ENCODE measurements at places on chromosomes 5 and 9.

- DNase-seq: no peak
Observed at GRCh38 chr9:96031916-96032534, 156.5 kb downstream of the ERCC6L2 start.

- no peak for DNase-seq
Observed at GRCh38 chr5:29054694-29055093, 2016.3 kb upstream of the CDH9 start.

DNA sequence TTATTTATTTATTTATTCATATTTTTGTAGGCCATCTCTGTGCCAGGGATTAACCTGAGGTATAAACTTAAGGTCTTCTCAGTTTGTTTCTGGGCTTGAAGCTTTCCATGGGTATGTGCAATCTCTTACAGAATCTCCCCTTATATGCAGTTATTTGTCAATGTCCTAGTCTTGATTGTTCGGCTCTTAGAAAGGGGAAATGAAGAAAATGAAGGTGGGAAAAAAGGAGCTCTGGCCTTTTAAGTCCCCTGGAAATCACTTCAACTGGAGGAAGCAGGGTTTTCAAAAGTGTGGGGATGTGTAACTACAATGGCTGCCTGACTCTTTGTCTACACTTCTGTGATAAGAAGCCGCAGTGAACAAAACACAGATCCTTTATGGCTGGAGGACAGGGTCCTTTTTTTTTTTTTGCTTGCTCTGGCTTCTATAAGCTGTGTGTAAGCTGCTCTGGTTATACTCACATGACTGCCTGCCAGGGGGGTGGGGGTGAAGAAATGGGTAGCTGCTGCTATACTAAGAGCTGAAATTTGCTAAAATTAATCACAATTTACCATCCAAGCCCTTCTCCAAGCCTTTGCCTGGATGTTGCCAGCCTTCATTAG, 33.7 kb downstream of the CENPP start:
- DNase-seq: no peak

GRCh38 chr9:130042885-130043653, at the start of gene FNBP1:
Gene FNBP1 (minus strand): TSS chr9:130043189. CDS start chr9:130042975, 214 bp downstream.
- DNase-seq: peak; percentile 68

GRCh38 chr9:87499424-87500017, 1.9 kb downstream of the DAPK1 start:
- DNase-seq: no peak

- DNase-seq: no peak
Observed at GRCh38 chr5:20949636-20950035, 961.6 kb upstream of the CDH18 start.

DNA sequence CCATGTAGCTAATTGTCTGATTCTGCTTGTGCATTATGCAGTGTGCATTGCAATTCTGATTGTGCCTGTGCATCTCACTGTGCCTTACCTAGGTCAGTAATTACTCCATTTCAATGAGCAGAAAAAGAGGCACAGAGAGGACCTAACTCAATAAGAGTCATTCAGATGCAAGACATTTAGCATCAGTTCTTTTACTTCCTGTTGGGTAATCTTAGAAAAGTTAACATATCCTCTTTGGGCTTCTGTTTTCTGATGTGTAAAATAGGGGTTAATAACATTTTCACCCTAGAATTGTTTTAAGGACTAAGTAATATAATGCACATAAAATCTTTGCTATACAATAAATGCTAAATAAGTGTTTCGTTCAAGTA, 7.0 kb upstream of the DCTN4 start:
- no peak for DNase-seq

DNA sequence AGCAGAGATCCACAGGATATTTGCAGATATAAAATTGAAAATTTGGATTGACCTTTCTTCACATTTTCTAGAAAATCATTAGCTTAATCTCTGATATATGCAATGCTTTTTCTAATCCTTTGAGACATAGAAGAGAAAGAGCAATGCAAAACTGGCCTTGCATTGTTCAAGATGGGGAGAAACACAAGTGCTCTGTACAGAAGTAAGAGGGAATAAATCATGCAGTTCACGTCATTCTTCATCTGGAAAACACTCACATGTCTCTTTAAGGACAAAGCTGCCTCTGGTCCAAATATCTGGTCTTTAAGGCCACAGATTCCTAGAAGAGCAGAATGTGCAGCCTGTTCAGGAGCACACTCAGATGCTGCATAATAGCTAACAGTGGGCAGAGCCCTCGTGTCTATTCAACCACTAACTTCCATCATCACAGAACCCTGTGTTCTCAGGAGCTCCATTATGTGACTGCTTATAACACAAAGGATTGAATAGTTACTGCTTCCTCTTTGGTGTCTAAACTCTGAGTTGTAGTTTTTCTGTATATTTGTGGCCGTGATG, 277.5 kb downstream of the PLK2 start:
- DNase-seq: no peak

- no peak for DNase-seq
Observed at GRCh38 chr9:113219186-113219936, 1.7 kb downstream of the FKBP15 start.

DNA sequence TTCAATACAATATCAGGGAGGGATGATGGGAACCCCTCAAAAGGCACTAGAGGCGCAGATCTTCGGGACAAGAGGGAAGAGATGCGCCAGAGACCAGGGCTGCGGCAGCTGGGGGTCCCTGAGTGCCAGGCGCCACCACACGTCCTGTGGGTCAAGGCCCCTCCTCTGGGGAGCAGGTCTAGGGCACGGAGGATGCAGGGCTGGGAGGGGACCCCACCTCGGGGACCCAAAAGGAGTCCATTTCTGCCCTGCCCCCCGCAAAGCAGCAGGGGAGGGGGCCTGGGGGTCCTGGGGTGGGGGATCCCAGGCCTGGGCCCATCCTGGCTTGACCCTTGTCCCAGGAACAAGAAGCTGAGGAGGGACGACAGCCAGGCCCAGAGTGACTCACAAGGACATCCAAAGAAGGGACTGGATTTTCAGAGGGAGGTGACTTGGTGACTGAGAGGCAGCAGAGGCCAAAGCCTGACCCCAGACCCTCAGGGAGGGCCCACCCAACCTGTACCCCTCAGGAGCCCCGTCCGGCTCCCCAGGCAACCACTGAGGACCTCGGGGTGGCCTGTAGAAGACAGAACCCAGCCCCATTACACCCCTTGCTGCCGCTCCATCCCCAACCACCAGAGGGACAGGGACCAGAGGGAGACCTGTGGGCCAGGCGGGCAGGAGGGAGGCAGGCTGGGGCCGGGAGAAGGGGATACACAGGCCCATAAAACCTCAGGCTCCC, 54.2 kb downstream of the LRSAM1 start:
- DNase-seq: peak; percentile 32

DNA sequence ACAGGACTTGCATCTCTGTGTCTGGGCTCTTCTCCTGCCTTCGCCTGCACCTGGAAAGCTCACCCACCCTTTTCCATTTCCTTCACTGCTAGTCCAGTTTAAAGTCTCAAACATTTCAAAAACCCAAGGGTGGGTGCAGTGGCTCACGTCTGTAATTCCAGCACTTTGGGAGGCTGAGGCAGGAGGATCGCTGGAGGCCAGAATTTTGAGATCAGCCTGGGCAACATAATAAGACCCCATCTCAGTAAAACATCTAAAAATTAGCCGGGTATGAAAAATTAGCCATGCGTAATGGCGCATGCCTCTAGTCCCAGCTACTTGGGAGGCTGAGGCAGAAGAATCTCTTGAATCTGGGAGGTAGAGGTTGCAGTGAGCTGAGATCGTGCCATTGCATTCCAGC, 139.9 kb upstream of the RETREG1 start:
- DNase-seq: no peak

GRCh38 chr9:128155736-128156500, 4.1 kb upstream of the BBLN start:
- DNase-seq: no peak

DNA sequence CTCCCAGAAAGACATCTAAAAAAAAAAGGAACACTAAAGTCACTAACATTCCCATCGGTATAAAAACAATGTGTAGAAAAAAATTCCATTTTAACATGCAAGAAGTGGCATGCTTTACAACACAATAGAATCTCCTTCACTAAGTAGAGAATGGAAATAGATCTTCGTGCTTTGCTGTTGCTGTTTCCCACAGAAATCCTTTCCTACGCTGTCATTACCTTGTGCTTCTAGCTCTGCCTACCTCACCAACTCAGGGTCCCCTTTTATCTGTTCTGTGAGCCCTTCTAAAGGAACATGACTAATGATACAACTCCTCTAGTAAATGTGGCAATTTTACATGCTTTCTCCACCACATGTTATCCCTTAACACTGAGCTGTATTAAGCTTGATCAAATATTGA, 202.9 kb downstream of the MCTP1 start:
- DNase-seq: peak; percentile 63

- peak; percentile 26 for DNase-seq
Observed at GRCh38 chr5:72438141-72438540, 69.1 kb downstream of the ZNF366 start.

GRCh38 chr5:142966121-142966420, 195.9 kb downstream of the ARHGAP26 start:
- no peak for DNase-seq

GRCh38 chr9:122080986-122081385, 12.1 kb downstream of the TTLL11 start:
- DNase-seq: no peak

- no peak for DNase-seq
Observed at GRCh38 chr5:119313197-119313596, 42.6 kb upstream of the TNFAIP8 start.

- DNase-seq: no peak
Observed at GRCh38 chr5:26326153-26326759, 712.1 kb downstream of the CDH9 start.

GRCh38 chr5:170885809-170886208, 24.0 kb downstream of the RANBP17 start:
- no peak for DNase-seq

DNA sequence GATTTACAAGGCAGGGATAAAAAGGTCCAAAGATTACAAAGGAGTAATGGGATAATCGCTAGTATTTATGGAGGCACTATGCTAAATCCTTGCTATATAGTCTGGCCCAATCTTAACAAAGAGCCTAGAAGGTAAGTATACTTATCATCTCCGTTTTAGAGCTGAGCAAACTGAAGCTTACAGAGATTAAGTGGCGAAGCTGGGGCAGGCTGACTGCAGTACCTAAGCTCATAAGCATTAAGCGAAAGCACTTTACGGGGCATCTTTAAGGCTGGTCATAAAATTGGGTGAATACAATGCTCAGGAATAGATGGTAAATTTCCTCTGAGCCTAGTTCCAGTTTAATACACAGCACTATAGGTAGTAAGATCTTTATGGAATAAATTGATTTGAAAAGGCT, 30.0 kb upstream of the ZNF366 start:
- DNase-seq: no peak

- no peak for DNase-seq
Observed at GRCh38 chr5:153748823-153749222, 258.4 kb downstream of the GRIA1 start.

DNA sequence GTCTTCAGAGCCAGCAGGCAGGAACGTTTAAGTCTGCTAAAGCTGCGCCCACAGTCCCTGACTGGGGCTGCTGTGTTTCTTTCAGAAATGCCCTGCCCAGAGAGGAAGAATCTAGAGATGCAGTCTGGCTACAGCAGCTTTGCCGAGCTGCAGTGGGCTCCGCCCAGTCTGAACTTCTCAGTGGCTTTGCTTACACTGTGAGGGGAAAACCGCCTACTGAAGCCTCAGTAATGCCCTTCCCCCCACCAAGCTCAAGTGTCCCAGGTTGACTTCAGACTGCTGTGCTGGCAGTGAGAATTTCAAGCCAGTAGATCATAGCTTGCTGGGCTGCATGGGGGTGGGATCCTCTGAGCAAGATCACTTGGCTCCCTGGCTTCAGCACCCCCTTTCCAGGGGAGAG, 78.4 kb downstream of the SREK1 start:
- no peak for DNase-seq

DNA sequence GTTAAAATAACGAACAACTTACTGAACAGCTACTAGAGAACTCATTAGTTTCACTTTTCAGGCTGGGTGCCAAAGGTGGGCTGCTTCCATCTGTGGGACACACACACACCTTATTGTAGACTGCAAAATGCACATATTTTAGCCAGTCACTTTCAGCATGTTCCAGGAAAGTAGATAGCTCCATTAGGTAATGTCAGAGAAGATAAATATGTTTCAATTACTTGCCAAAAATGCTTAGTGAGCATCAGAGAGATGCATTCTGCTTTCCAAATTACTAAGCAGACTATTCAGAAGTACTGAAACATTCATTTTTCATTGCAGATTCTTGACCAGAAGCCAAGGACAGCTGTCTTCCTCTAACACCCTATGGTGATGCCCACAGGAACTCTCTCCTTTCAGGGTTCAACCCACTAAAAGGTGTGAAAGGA, 56.2 kb upstream of the APC start:
- DNase-seq: no peak

DNA sequence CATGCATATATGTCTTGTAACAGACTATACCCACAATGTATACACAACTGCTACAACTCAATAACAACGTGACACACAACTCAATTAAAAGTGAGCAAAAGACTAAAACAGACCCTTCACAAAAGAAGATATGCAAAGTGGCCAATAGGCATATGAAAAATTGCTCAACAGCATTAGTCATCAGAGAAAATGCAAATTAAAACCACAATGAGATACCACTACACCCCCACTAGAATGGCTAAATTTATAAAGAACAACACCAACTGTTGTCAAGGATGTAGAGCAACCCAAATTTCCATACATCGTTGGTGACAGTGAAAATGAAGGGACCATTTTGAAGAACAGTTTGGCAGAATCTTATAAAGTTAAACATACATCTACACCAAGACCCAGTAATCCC, 38.9 kb downstream of the GABRB2 start:
- peak; percentile 31 for DNase-seq

DNA sequence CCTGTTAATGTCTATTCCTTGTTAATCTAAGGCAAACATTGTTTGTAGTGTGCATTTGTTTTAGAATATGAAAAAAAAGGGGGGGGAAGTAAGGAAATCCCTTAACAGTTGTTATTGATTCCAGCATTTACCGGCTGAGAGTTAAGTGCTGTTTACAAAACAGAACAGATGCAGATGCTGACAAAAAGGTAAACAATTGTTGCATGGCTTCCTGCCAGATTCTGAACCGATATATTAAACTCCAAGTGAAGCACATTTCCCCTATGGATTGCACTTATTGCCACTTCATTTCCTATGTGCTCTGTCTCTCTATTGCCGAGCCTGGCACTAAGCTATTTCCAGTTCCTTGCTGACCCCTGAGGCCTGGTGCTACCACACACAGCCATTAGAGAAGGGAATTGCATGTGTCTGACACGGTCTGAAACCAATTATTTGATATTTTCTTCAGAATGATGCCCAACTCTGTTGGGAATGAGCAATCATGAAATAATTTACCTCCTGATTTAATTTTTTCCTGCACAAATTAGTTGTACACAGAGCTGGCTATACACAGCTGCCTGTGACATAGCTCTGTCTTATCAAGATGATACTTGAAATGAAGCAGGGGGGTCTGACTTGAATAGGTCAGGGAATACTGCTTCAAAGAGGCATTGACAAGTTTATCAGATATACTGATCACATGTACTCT, 109.8 kb downstream of the KIAA0825 start:
- no peak for DNase-seq

DNA sequence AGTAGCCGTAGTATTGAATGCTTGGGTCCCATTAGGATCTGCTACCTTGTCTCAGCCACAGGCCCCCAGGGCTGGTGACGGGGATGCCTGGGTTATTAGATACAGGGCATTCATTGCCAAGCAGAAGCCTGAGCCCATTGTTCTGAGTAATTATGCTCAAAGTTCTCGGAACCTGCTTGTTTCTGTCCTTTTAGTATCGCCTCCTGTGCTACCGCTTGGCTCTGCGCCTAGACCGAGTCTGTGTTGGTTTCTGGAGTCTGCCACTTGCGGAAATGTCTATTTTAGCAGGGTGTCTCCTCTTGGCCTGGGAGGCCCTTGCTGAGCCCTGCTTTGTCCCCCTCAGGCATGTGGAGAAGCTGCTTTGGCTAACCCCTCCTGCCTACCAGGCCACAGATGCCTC, 506.1 kb downstream of the BNC2 start:
- no peak for DNase-seq
